HFFc6 (cell line): ENCODE measurements at places on chromosomes 11 and 22.
A peak's percentile ranks its signal among the peaks of the same experiment; 100 is the strongest.

DNA sequence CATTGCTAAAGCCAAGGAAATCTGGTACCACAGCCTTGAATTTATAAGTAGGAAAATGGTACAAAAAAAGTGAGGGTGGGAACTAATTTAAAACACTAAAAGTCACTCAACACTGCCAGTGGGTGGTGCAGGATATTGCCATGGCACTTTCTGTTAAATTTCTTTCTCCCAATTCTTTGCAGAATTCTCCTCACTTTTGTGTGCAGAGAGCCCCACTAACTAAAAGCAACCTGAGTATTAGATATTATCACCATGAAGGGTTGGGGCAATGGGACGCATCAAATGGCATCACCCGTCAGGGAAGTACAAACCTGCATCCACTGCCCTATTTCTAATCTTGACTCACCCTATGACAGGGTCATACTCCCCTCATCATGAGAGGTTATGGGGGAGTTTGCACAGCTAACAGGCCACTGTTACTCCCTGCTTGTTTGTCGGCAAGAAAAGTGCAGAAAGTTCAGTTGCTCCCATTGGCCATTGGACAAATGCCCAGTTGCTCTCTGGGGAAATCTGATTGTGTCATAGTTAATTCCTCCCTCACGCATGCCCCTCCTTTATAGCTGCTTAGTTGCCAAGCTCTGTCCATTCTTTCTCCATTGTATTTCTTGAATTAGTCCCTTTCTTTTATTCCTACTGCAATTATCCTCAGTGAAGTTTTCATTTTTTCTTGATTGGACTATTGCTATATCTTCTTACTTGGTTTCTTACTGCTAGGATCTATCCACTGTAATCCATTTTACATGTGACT lies 93.8 kb upstream of the BLID start:
- peak; percentile 73 for DNase-seq

GRCh38 chr11:92790366-92790765 lies 179.1 kb upstream of the MTNR1B start:
- DNase-seq = no peak

- no peak for DNase-seq
These were observed 9.8 kb upstream of the SEC14L6 start for GRCh38 chr22:30556388-30556787.

GRCh38 chr11:28043930-28044709 lies 63.8 kb downstream of the KIF18A start:
- DNase-seq = no peak

- DNase-seq = no peak
These were observed 12.1 kb upstream of the SMTN start for GRCh38 chr22:31068970-31069369.

DNA sequence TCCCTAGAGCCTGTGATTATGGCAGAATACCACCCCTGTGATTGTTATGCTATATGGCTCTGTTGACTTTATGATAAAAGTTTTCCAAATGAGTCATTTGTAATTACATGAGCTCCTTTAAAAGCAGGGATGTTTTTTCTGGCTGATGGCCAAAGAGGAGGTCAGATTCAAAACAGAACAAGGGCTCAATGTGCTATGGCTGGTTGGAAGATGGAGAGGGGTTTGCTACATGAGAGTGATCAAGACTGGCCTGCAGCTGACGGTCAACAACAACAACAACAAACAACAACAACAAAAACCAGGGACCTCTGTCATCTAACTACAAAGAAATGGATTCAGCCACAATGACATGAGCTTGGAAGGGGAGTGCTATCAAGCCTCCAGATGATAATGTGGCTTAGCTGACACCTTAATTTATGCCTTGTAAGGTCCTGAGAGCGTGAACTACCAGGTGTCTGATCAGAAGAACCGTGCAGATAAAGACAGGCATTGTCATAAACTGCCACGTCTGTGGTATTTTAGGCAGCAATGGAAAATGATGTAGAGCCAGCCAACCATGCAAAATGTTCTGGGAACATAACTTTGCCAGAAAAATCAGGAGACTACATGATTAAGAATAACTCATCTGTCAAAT lies 47.2 kb downstream of the PIWIL3 start:
- peak; percentile 70 for DNase-seq
